ENCODE measurements at places on chromosomes 7 and 10.

GRCh38 chr7:140501966-140502365 lies 22.7 kb upstream of the MKRN1 start:
- no peak for DNase-seq

DNA sequence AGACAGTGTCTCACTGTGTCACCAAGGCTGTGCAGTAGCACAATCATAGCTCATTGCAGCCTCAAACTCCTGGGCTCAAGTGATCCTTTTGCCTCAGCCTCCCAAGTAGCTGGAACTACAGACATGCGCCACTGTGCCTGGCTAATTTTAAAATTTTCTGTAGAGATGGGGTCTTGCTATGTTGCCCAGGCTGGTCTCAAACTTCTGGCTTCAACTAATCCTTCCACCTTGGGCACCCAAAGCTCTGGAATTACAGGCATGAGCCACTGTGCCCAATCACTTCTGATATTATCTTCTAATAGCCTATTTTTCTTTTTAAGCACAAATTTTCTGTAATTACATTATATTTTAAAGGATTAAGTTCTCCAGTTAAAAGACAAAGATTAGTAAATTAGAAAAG lies 42.6 kb upstream of the ZC3HAV1 start:
- no peak for DNase-seq

DNA sequence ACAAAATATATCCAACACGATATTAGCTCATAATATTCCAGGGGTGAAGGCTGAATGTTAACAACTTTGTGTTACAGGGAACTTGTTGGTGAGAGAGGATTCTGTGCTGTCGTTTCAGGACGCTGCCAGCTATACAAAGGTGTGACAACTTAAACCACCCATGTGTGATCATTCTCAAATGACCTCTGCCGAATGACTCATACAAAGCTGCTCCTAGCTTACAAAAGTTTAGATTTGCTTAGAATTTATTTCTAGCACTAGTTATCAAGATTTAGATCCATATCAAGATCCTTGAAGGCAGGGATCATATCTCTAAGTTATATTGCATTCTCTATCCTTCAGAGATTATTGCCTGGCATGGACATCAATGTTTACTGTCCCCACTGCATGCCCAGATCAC lies 65.3 kb downstream of the COBL start:
- no peak for DNase-seq

DNA sequence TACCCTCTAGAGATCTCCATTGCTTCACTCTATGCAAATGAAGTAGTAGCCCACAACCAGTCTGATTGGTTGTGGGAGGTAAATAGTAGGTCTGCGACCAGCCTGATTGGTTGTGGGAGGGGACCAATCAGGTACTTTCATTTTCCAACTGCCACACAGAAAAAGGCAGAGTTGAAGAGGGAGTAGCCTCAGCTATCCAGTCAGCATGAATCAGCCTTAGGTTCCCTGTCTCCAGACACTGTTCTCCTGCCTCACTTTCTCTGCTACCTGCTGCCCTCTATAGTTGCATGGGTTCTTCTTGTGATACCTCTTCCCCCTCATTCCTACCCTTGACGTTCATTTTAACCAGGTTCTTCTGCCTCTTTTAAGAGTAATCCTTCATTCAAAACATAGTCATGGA lies 114.5 kb upstream of the LYZL1 start:
- no peak for DNase-seq

DNA sequence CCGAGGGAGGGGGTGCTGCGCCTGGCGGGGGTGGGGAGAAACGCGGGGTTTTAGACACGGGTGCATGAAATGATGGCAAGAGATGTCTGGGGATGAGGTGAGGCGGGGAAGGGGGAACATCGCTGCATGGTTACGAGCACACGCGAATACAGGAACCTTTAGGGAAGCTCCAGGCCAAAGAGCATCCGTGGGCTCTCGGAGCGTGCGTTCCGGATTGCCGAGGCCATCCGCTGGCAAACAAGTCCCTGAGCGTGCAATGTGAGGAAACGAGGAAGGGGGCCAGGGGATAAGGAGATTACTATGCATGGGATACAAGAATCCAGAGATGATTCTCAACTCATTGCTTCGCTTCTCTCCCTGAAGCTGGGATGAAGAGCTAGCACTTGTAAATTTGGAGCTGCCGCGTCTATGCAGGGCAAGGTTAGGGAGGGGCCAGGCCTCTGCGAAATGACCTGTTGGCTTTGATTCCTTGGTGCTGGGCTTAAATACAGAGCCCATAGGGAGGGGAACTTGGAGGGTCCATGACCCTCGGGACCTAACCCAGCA lies 520 bp upstream of the WNT2 start:
- no peak for DNase-seq

- DNase-seq: no peak
Observed at GRCh38 chr7:43431020-43431595, 151.8 kb upstream of the STK17A start.

GRCh38 chr7:2639181-2639681 lies 7.4 kb downstream of the TTYH3 start:
- no peak for DNase-seq

DNA sequence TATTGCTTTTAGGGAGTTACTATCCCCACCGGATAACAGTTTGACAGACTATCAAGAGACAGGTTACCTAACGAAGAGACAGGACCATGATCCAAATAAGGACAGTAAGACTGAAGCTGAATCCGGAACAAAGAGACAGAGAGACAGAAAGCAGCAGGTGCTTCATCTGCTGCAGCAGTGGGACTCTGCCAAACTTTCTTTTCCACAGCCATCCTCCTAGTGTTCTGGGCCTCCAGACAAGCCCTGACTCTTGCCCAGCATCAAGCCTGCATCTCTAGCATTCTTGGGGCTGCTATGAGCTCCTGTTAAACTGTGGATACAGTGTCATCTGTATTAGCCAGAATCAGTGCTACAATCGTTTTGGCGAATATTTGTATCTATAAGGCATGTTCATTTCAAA lies 761.7 kb downstream of the GRID1 start:
- DNase-seq: no peak

- DNase-seq: no peak
Observed at GRCh38 chr7:7446616-7447015, 89.1 kb downstream of the COL28A1 start.

- no peak for DNase-seq
Observed at GRCh38 chr10:126903656-126904360, 1.4 kb upstream of the DOCK1 start.

DNA sequence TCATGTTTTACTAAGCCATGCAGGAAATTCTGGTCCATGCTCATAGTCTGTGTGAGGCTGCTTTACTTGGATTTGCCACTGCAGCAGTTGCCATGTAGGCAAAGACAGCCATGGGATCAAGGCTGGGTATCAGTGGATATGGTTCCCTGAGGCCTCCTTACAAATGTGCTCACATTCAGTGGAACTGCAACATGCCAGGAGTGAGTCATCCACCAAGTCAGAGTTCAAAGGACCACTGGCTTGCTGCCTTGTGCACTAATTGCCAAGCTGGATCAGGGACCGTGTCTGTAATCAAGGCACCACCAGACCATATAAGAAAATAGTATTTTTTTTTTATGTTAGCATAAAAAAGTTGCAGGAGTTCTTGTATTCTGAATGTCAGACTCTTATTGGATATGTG lies 101.0 kb downstream of the CDCA7L start:
- DNase-seq: no peak

DNA sequence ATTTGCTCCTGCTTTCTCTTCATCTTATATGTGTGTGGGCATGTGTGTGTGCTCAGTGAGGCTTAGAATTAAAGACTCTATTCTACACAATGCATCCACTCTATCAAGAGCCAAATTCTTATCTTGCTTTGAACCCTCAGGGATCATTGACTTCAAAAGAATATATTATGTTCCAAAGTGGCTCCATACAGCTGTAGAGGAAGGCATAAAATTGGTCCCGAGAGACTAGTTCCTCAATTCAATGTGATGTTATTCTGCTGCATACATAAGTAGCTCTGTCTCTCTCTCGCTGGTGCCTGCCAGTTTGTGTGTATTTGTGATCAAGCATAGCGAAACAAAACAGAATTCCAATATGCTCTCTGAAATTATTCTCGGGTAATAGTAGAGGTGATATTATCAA lies 997.9 kb upstream of the POT1 start:
- DNase-seq: no peak

DNA sequence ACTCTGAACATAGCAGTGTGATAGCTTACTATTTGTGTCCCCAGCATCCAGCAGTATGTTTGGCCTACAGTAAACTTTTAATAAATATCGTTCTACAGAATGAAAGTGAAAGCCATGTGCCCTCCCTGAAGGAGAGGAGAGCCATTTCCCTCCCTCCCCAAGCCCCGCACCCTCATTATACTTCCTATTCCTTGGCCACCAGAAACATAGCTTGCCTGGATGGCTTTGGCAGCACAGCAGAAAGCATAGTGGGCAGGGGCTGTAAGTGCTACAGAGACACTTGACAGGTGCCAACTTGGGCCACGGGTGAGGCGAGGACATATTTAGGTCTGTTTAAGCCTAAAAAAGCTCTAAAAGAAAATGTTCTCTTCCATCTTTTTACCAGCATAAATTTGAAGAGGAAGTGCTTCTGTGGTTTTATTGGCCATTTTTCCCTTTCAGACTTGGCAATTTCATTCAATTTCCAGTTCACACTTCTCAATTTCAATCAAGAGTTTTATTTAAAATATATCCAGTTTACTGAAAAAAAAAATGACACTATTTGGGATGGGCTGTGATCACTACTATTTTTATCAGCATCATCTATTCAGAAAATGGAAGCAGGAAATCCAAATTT lies 12.7 kb downstream of the HHEX start:
- no peak for DNase-seq

DNA sequence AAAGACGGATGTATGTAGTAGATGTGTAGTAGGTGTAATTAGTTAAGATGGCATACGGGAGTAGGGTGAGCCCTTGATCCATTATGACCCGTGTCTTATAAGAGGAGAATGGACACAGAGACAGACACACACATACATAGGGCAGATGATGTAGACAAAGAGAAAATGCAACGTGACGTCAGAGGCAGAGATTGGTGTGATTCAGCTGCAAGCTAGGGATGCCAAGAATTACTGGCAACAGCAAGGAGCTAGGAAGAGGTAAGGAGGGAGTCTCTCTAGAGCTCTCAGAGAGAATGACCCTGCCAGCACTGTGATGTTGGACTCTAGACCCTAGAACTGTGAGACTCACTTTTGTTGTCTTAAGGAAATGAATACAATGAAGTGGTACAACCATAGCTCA lies 247.0 kb upstream of the HABP2 start:
- no peak for DNase-seq
